ENCODE measurements at places on chromosomes 1 and 21. TPM values are rescaled to one million over a fixed set of nuclear protein-coding genes. Genes with fewer than 3 reads are reported as not detected.

Gene CYP4B1
- polyA plus RNA-seq = 63.3 TPM

Gene RXRG
- 4.4 TPM for polyA plus RNA-seq

Gene MOB3C
- 25.8 TPM for polyA plus RNA-seq

Gene ALX3
- 0.07 TPM for polyA plus RNA-seq

Gene MTX1
- 32.4 TPM for polyA plus RNA-seq

Gene ADAMTS1
- 378 TPM for polyA plus RNA-seq

Gene KCNAB2
- 8.1 TPM for polyA plus RNA-seq

Gene MYBPH
- 0.34 TPM for polyA plus RNA-seq

Gene IVL
- polyA plus RNA-seq = not detected

Gene CFAP107
- polyA plus RNA-seq = not detected

Gene VHLL
- not detected for polyA plus RNA-seq

Gene KRTAP11-1
- not detected for polyA plus RNA-seq

Gene GPA33
- 0.21 TPM for polyA plus RNA-seq

Gene ZBTB21
- 11.0 TPM for polyA plus RNA-seq

Gene PDC
- polyA plus RNA-seq = not detected

Gene TTC34
- 0.16 TPM for polyA plus RNA-seq

Gene LRRIQ3
- 1.3 TPM for polyA plus RNA-seq

Gene UBXN11
- polyA plus RNA-seq = 16.9 TPM

Gene FCRL6
- 0.08 TPM for polyA plus RNA-seq

Gene LAMC1
- polyA plus RNA-seq = 30.5 TPM

Gene EGLN1
- 23.5 TPM for polyA plus RNA-seq

Gene CFHR1
- 1.3 TPM for polyA plus RNA-seq

Gene GPR37L1
- not detected for polyA plus RNA-seq

Gene BSND
- polyA plus RNA-seq = not detected

Gene CCDC27
- polyA plus RNA-seq = not detected

Gene SPATA6
- polyA plus RNA-seq = 4.1 TPM

Gene SMIM1
- 1.8 TPM for polyA plus RNA-seq

Gene ESPN
- polyA plus RNA-seq = 1.2 TPM

Measured in adipose tissue (tissue), 3 donors.